ENCODE measurements at places on chromosomes 3 and 15.
A peak's percentile ranks its signal among the peaks of the same experiment; 100 is the strongest.

DNA sequence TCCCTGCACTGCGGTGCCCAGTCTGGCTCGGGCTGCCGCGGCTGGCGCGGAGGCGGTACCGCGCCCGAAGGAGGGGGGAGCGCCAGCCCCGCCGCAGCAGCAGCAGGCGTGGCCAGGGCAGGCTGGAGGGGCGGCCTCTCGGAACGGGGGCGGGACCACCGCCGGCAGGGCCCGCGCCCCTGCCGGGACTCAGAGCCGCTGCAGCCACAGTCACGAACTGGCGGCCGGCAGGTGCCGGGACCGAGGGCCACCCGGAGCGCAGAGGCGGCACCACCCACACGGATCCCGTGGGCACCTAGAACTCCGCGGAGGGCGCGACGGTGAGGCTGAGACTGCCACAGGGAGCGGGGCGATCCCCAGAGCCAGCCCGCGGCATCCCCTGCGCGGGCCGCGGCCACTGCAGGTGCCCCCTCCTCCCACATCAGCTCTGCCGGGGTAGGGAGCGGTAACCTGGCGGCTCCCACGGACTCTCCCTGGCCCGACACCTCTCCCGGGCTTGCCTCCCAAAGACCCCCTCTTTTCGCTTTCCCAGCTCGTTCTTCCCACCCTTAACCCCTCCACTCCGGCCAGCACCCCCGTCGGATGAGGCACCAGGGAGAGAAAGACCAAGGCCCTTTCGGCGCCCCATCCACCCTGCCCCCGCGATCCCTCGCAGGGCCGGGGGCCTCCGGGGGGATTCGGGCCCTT is at the start of gene VWA5B2:
TSS of gene VWA5B2 (plus strand) at position 192 of the 687 bp plus-strand sequence. CDS start 944 bp downstream, outside the sequence.
- DNase-seq, result peak; percentile 22

DNA sequence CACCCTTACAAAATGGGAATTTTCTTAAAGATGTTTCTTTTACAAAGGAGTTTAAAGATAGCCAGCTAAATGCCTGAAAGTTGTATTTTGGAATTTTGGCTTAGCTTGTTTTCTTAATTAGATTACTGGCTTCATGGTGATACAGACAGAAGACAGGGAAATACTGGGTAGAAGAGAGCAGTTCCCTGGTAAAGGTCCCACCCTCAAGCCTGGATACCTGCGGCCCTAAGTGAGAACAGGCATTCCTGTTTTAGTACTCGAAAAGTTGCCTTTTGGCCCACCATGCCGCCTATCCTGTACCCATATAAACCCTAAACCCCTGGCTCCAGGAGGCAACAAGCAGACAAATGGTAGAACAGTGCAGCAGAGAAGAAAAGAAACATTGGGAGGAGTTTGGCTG is 29.4 kb downstream of the SETMAR start:
- no peak for DNase-seq

- DNase-seq, result no peak
Measured at GRCh38 chr15:48794697-48795134, 16.2 kb downstream of the CEP152 start.

DNA sequence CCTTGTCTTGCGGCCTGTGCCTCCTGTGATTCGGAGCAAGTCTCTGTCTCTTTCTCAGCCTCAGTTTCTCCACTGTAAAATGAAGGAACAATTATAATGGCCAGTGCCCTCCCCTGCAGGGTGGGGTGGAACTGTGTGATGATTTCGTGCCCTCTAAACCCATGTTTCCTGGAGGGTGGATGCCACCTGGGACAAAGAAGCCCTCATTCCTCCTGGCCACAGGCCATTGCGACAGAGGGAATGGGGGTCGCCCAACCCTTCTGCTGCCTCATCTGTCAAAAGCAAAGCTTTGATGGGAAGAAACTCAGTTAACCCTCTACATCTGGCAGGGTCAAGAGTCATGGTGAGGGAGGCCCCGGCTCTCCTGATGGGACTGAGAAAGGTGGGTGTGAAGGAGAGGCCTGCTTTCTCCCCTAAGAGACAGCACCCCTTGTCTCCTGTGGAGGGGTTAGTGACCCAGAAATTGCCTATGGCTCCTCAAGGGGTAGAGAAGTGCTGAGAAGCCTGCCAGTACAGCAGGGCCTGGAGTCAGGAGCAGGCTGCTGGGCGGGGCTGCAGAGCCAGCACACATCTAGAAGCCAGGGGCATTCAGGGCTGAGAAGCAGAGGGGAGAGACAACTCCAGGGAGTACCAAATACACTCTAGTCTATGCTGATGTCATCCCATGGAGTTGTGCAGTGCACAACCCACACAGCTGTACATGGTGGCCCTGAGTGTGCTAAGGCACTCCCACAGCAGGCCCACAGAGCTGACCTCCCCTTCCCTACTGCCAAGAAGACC is 61.0 kb downstream of the PLXNA1 start:
- no peak for DNase-seq

GRCh38 chr3:113812854-113813253 is 25.7 kb upstream of the GRAMD1C start:
- no peak for DNase-seq

GRCh38 chr15:68487087-68487843 is 55.3 kb upstream of the ITGA11 start:
- DNase-seq, result no peak

DNA sequence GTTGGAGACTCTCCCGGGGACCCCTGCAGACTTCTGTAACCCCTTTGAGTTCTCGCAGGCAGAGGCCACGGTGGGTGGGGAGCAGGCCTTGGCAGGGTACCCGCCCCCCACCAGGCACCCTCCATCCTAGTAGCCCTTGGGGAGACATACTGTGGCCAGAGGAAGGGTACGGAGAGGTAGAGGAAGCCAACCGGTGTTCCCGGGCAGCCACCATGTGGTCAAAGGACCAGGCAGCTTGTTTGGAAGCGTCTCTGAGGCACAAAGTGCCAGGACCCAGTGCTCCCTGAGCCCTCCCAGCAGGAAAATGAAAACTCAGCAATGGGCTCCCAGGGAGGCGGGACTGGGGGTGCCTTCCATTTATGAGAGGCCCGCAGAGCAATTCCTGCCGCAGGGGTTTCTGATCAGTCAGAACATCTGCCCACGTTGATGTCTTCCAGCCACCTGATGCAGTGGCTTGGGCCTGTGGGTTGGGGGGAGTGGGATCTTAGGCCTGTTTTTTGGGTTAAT is 53.0 kb upstream of the CGNL1 start:
- no peak for DNase-seq
